ENCODE measurements at places on chromosomes 11 and 22. TPM values are rescaled to one million over a fixed set of nuclear protein-coding genes. Genes with fewer than 3 reads are reported as not detected.

The HEPN1 gene
- total RNA-seq = not detected

The ZNF70 gene
- total RNA-seq = 4.6 TPM

The IRF7 gene
- total RNA-seq = 9.3 TPM

The SMIM35 gene
- not detected for total RNA-seq

The ACTN3 gene
- total RNA-seq = not detected

The CLTCL1 gene
- total RNA-seq = 2.2 TPM

The MS4A3 gene
- not detected for total RNA-seq

The PYGM gene
- total RNA-seq = 1.9 TPM

The GGTLC3 gene
- total RNA-seq = not detected

The LRRC4C gene
- total RNA-seq = 3.1 TPM

The OR6A2 gene
- 0.08 TPM for total RNA-seq

The OVOL1 gene
- total RNA-seq = 26.3 TPM

The TOM1 gene
- total RNA-seq = 108 TPM

The UQCR10 gene
- 122 TPM for total RNA-seq

The NCAM1 gene
- total RNA-seq = 27.2 TPM

The ANO5 gene
- 7.3 TPM for total RNA-seq

The NAV2 gene
- total RNA-seq = 18.1 TPM

The PHF21B gene
- 0.40 TPM for total RNA-seq

The DEUP1 gene
- total RNA-seq = 0.40 TPM

The BIK gene
- 2.0 TPM for total RNA-seq

The SLC5A1 gene
- 7.3 TPM for total RNA-seq

The CFAP300 gene
- 1.5 TPM for total RNA-seq

The DRD4 gene
- not detected for total RNA-seq

The OR52I1 gene
- not detected for total RNA-seq

The SCUBE2 gene
- 14.2 TPM for total RNA-seq

The RBFOX2 gene
- 94.7 TPM for total RNA-seq

The KIF18A gene
- 6.3 TPM for total RNA-seq

The MAFF gene
- total RNA-seq = 55.9 TPM

The BTBD18 gene
- not detected for total RNA-seq

The HBB gene
- total RNA-seq = not detected

The LRRC10B gene
- 0.20 TPM for total RNA-seq

The TRIM49 gene
- total RNA-seq = not detected

The DMC1 gene
- total RNA-seq = 3.0 TPM

The GAL3ST1 gene
- total RNA-seq = 13.0 TPM

The DKK3 gene
- total RNA-seq = 71.3 TPM

The NELL1 gene
- 17.7 TPM for total RNA-seq

The B3GAT1 gene
- total RNA-seq = 0.17 TPM

The C1QTNF6 gene
- 23.6 TPM for total RNA-seq

The CRYBA4 gene
- total RNA-seq = not detected

The SCUBE1 gene
- 2.1 TPM for total RNA-seq

The MSANTD2 gene
- 14.9 TPM for total RNA-seq

The P2RY6 gene
- 2.9 TPM for total RNA-seq

The VPREB3 gene
- not detected for total RNA-seq

The ELMOD1 gene
- total RNA-seq = 3.1 TPM

The TH gene
- 0.92 TPM for total RNA-seq

The POTEH gene
- not detected for total RNA-seq

The RPS19BP1 gene
- 82.9 TPM for total RNA-seq

All from hepatocyte (in vitro differentiated cells).